ENCODE measurements at places on chromosomes 7 and 10.

- DNase-seq: no peak
These were observed 39.3 kb downstream of the CALML3 start for GRCh38 chr10:5563991-5564536.

- DNase-seq: no peak
These were observed 261.1 kb downstream of the NRG3 start for GRCh38 chr10:82136103-82136502.

GRCh38 chr7:108384716-108385483 is 71.3 kb downstream of the NRCAM start:
- DNase-seq: no peak

DNA sequence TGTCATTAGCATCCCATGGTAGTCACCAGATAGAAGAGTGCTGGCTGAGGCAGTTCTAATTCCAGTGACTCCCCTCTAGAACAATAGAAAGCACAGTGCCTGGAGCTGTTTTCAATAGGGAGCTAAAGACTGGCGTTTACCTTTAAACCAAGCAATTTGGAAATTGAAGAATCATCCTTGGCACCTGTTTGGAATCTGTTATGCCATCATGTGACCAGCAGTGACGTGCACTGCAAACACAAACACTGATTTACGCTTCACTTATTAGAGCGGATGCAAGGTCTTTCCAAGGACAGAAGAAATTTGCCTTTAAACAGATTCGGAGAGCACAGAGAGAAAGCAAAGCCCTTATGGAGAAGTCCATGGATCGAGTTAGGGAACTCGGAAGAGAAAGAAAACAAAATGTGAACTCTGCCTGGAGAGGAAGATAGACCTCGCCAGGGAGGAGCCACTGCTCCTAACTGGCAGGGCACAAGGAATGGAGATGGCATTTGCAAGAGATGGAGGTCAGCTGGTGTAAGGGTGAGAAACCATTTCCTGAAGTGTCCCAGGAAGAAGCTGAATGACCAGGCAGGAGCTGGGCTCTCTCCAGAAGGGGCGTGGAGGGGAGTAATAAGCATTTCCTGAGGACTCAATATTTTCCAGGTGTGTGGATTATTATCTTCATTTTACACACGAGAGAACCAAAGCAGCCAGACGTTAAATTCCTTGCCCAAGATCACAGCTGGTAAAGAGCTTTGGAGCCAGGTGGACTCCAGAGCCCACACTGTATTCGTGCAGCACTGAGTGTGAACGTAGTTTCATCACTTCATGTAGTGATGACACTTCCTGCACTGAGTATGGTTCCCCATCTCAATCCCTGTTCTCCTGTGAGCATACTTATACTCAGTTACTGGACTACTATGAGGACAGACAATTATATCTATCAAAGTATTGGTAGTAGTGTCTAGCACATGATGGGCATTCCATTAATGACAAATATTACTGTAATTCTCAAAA is 97.7 kb downstream of the CUBN start:
- DNase-seq: no peak

- peak; percentile 76 for DNase-seq
These were observed 22.7 kb upstream of the KCNK18 start for GRCh38 chr10:117174439-117175214.

- DNase-seq: no peak
These were observed 211.7 kb upstream of the HABP2 start for GRCh38 chr10:113341138-113341537.

- DNase-seq: no peak
These were observed 228.4 kb upstream of the INHBA start for GRCh38 chr7:41931263-41931646.

- DNase-seq: no peak
These were observed 102.7 kb downstream of the ANKRD7 start for GRCh38 chr7:118327174-118327573.
